ENCODE measurements at places on chromosomes 5 and 9.
A peak's percentile ranks its signal among the peaks of the same experiment; 100 is the strongest.

- no peak for DNase-seq
Measured at GRCh38 chr5:159669559-159669958, 246.7 kb upstream of the ADRA1B start.

GRCh38 chr5:74131250-74131649 lies 505.3 kb downstream of the ARHGEF28 start:
- no peak for DNase-seq

GRCh38 chr9:137721899-137722298 lies 103.1 kb downstream of the EHMT1 start:
- DNase-seq: peak; percentile 47

DNA sequence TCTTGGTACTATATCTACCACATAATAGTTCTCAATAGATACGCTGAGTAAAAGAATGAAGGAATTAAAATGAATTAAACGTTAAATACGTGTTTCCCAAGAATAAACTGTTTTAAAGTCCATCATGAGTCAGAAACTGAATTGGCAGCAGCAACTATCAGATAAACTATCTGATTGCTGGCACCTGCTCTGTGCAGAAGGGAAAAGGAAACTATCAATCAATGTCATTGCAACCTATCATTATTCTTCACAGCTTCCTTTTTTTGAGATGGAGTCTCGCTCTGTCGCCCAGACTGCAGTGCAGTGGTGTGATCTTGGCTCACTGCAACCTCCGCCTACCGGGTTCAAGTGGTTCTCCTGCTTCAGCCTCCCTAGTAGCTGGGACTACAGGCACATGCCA lies 8.8 kb upstream of the WDR36 start:
- DNase-seq: no peak

DNA sequence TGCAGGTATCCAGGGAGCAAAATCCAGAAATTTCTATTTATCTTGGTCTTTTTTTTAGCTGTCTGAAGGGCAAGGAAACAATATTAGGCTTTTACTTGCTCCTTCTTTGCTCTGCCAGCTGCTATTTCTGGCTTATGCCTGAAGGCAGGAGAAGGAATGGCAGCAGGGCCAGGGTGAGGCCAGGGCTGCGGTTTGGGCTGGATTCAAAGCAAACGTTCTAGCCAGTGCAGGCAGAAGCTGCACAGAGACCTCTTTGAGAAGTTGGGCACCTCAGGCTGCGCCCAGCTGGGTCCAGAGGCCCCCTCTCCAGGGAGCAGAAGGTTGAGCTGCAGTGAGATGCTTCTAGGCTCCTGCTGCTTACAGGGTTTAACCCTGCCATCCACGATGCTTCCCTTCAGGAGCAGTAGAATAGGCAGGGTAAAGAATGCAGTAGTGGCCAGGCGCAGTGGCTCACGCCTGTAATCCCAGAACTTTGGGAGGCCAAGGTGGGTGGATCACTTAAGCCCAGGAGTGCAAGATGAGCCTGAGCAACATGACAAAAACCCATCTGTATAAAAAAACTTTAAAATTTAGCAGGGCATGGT lies 201.2 kb downstream of the ADCY2 start:
- no peak for DNase-seq

DNA sequence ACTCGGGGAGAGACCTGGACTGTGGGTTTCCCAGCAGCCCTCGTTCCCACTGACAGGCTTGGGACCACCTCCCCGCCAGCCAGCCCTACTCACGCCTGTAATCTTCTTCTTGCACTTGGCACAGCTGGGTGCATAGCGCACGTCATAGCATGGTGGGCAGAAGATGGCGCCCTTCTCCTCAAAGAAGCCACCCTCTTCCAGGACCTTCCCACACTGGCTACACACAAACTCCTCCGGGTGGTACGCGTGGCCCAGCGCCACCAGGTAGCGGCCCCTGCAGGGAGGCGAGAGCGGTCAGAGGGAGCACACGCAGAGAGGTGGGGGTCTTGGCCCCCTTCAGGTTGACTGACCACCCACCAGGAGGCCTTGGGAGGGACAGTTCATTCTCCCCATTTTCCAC lies 9.4 kb downstream of the PDLIM7 start:
- no peak for DNase-seq
